HCT116 (cell line): ENCODE measurements at places on chromosomes 2 and 18.

DNA sequence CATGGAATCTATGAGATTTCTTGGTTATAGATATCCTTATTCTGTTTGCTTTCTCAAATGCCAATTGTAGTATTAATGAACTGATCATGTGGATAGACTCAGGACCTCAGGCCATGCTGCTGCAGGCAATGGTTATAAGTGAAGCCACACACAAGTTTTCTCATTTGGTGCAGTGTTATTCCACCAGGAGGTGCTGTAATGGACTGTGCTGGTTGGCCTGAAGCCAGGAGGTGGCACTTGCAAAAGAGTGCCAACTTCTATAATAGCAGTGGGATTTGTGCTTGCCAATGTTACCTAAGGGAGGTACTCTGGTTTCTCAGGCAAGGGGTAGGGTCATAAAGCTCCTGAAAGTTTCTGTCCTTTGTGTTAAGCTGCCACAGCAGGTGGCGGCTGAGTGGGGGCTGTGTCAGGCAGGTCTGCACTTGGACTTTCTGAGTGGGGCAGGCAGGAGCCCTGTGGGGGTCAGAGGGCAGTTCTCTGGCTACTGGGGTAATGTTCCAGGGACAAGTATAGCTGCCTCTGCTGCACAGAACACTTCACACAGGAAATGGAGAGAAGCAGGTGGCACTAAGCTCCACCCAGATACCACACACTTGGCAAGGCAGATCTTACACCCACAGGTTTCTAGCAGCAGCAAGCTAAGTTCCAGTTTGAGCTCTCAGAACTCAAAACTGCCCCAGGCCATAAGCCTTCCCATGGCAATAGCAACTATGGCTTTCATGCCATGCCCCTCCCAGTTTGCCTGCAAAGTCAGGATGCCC, 352.6 kb upstream of the CWC22 start:
- DNase-seq = peak; percentile 8

DNA sequence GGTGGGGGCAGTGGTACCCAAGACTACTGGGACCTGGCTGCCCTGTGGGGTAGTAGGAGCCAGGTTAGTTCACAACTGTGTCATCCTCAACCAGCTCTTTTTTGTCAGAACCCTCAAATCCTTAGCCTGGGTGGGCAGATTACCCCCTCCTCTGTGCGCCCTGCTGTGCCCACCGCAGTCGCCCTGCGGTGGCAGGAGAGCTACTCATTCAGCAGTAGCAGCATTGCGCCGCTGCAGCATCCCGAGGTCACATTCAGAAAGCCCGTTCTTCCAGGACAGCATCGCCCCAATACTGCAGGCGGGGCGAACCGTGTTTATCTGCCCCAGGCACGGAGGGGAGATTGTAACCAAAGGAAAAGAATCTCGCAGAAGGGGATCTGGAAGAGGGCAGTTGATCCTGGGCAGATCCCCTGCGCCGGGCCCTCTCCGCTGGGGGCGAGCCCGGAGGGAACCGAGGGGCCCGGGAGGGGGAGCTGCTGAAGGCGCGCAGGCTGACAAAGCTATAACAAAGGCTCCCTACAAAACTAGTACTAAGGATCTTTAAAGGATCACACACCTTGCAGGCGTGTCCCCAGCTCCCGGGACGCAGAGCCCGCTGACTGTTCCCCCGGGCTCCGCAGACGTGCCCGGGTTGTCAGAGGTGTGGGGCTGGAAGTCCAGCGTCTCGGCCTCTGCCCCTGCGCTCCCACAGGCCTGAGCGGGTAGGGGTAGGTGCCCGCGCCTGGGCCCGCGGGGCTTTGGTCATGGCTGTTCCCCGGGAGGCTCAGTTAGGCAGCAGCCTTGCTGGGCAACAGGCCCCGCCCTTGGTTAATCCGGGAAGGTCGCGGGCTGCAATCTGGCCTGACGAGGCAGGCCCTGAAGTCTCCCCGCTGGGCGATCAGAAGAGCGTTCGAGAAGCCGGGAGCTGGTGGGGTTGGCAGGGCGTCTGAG, 13.2 kb downstream of the POU3F3 start:
- no peak for DNase-seq

- no peak for DNase-seq
Observed at GRCh38 chr2:101339266-101339880, 30.9 kb upstream of the RNF149 start.

- DNase-seq = no peak
Observed at GRCh38 chr2:165833156-165833555, 39.1 kb upstream of the GALNT3 start.

- DNase-seq = no peak
Observed at GRCh38 chr2:110860630-110861029, 128.3 kb downstream of the ACOXL start.
